Activated CD8-positive, alpha-beta memory T cell treated with anti-CD3 and anti-CD28 coated beads for 1 hour (primary cell): ENCODE measurements at places on chromosomes 3 and 15.

DNA sequence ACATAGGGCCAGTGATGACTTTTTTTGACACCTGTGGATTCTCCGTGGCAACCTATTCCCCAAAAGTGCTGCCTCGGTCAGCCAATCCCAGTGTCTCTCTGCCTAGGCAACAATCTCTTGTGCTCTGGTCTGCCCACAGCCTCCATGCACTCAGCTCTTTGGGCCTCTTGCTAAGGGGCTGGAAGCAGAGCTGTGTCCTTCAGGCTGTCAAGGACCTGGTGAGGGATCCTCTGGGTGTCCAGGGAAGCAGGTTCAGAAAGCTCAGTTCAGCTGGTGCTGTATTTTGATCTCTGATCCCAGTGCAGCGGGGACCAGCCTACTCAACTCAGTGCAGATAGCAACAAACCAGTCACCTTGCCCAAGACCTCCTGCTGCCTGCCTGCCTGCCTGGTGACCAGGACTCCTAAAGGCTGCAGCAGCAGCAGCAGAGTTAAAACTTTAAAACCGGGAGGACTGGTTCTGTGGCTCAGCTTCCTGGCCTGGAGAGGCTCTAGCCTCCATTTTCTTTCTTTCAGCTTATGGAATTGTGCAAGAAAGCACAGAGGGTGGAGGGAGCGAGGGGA lies 6.2 kb downstream of the PAK6 start:
- DNase-seq, result no peak

GRCh38 chr3:181976526-181976925 lies 264.8 kb downstream of the SOX2 start:
- DNase-seq, result no peak

GRCh38 chr3:155404486-155404885 lies 111.0 kb upstream of the STRIT1 start:
- no peak for DNase-seq

DNA sequence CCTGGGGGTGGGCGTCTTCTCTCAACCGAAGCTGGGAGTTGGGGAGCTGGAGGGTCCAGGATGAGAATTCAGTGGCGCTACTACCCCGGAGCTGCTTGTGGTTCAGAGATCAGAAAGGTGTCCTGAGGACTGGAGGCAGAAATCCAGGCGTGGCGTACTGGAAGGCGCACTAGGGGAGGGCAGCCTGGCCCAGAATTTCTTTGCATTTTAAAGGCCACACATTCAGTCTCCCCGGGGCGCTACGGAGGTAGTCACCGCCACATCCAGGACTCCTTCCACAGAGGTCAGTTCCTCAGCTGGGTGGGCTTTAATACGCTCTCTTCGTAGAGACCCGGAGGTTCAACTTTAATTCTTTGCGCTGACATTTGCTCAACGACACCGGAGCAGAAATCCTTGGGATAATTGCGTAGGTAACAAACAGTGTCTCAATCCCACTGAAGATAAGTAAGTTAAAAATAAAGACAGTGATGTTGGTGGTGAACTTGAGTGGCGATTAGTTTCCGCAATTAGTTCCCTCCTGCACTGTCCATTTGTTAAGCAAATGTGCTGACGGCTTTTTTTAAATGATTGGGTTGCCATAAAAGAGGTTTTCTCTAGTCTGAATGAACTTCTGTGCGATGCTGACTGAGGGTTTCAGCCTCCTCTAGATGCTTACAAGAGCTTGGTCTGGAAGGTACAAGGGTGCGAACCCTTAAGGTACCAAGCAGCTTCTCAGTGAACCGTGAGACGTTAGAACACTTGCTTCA lies 535 bp downstream of the MCTP2 start:
- no peak for DNase-seq

GRCh38 chr3:116563351-116563750 lies 118.1 kb upstream of the LSAMP start:
- DNase-seq, result no peak

DNA sequence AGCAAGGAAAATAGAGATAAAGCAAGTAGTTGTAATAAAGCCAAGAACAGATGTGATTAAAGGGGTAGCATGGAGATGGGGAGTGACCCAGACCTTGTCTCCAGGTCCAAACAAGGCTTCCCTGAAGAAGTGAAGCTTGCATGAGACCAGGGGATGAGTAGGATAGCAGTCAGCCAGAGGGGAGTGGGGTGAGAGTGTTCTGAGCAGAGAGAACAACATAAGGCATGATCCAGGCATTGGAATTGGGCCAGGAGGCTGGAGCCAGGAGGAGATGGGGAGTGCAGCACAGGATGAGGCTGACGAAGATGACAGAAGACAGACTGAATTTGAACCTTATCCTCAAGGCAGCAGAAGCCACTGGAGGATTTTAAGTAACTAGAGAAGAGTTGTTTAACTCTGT lies 7.2 kb downstream of the TMOD2 start:
- DNase-seq, result no peak

DNA sequence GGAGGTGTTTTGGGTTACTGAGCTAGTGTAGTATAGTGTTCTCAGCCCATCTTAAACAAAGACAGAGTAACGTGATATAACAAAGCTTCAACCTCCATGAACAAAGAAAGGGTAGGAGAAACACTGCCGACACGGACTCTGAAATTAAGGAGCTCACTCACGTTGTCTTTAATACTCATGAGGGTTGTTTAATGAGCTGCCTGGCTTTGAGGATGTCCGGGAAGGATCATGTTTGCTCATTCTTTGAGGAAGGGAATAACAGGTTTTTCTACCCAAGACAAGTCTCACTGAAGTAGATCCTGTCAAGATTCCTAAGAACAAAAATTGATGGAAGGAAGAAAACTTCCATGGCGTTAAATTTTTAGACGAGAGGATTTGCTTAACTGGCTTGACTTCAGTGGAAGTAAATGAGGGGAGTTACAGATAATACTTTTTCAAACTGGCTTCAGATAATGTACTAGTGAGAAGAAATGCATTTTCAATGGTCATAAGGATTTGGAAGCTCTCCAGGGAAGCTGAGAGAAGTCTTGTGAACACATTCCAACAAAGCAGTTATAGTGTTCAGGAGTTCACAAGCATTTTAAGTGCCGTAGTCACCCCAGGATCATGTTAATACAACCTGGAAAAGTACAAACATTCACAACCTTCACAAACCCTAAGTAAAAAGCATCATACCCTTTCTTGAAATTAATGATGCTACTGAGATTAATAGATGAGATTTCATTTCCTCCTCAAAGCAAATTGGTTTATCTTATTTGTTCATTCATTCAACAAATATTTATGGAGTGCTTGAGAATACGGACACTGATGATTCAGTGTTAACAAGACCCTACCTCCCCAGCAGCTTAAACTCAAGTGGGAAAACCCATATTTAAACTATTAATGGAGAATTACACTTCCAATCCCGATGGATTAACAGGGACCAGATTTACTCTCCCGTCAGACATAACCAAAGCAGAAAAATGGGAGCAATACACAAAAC lies 101.5 kb downstream of the SHQ1 start:
- no peak for DNase-seq

GRCh38 chr15:36905908-36906307 lies 194.4 kb downstream of the MEIS2 start:
- no peak for DNase-seq

GRCh38 chr3:72255791-72256559 lies 471.0 kb upstream of the PROK2 start:
- DNase-seq, result no peak

- DNase-seq, result no peak
These were observed 72.7 kb downstream of the DNAJB8 start for GRCh38 chr3:128394033-128394432.

DNA sequence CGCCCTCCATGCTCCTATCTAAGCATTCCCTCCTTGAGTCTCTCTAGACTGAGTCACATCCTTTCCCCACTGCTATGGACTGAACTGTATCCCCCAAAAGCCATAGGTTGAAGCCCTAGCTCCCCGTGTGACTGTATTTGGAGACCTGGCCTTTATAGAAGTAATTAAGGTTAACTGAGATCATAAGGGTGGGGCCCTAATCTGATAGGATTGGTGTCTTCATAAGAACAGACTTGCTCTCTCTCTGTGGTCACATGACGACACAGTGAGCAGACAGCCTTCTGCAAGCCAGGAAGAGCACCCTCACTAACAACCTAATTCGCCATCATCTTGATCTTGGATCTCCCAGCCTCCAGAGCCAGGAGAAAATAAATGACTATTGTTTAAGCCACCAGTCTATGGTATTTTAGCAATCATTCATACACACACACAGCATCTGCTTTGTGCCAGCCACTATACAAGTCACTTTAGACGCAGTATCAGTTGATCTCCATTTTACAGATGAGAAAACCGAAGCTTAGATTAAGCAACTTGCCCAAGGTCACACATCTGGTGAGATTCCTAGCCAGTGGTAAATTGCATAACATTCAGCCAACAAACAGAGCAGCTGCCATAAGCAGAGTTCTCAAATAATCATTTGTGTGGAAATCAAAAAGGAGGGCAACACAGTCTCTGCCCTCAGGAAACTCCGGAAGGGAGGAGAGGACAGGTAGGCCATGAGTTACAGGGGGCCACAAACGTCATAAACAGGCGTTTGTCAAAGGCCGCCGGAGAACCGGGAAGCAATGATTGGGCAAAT lies 66.3 kb upstream of the HES1 start:
- no peak for DNase-seq

GRCh38 chr3:139074565-139075115 lies 29.9 kb upstream of the PRR23C start:
- no peak for DNase-seq

DNA sequence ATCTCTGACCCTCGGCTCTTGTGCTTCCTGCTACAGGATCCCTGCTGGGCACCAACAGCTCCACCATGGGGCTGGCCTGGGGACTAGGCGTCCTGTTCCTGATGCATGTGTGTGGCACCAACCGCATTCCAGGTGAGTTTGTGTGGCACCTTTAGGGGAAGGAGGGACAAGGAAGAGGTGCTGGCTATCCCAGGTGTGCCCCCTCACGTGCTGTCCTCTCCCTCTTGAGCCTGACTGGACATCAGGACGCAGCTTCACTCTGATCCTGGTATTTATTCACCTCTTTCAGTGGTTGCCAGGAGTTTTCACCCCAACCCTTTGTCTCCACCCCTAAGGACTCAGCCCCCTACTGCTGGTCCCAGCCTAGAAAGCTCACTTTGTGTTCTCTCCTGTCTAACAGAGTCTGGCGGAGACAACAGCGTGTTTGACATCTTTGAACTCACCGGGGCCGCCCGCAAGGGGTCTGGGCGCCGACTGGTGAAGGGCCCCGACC lies 960 bp downstream of the THBS1 start:
- DNase-seq, result no peak

- no peak for DNase-seq
These were observed 108.3 kb downstream of the OCA2 start for GRCh38 chr15:27990521-27991515.

- DNase-seq, result no peak
These were observed 17.4 kb upstream of the SECISBP2L start for GRCh38 chr15:49063402-49064280.

GRCh38 chr15:40871749-40872617 lies 2.1 kb downstream of the RHOV start:
- no peak for DNase-seq

DNA sequence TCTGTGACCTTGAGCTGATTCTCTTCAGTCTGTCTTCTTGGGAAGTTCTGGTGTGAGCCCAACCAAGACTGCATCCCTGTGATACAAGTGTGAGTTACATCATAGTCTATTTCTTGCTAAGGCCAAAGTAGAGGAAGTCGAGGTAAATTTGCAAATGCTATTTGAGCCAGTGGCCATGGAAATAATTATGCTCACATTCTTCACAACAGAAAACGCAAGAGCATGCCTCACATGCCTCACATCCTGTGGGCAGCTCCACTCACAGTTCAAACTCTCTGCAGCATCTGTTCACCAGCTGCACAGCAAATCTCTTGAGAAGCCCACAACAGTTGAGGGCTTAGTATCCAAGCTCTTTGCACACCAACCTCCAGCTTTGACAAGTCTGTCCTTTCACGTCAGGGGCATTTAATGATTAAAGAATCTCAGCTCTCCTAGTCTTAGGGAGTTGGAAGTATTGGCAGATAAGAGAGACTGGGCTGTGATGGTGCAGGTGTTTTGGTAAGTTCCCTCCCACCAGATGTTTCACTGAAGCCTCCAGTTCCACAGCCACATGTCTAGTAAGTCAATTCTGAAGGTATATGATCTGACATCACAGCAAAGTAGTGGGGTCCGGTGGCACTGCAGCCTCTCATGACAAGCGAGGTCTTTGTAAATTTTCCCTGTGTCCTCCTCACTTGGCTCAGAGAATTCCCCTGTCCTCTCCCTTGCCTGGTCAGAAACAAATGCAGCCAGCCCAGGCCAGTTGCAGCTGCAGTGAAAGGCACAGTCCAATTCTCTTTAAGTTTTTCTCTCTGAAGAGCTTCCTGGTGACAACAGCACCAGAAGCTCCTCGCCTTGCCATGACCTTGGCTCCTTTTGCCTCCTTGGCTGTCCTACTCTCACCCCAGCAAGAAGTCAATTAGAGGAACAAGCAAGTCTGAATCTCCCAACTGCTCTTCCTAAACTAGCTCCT lies 166.1 kb downstream of the SSR3 start:
- no peak for DNase-seq

- DNase-seq, result no peak
These were observed 71.1 kb upstream of the CCNL1 start for GRCh38 chr3:157231071-157231470.

DNA sequence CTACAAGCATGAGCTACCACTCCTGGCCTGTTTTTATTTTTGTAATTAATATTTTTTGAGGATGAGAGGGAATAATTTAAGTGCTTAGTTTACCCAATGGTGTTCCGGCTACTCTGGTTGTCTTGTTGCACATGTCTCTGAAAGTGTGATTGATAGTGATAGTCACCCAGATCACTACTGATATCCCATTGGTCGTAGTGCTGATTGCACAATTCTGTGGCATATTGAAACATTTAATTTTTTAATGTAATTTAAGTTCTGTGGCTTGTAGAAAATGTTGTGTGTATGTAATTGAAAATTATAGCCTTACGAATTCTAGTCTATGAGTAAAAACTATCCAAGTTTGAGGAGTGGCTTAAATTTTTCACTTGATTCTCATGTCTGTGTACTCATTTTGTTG lies 11.9 kb downstream of the ARIH2 start:
- no peak for DNase-seq

- DNase-seq, result no peak
These were observed 5.0 kb downstream of the NAA50 start for GRCh38 chr3:113741086-113741485.

DNA sequence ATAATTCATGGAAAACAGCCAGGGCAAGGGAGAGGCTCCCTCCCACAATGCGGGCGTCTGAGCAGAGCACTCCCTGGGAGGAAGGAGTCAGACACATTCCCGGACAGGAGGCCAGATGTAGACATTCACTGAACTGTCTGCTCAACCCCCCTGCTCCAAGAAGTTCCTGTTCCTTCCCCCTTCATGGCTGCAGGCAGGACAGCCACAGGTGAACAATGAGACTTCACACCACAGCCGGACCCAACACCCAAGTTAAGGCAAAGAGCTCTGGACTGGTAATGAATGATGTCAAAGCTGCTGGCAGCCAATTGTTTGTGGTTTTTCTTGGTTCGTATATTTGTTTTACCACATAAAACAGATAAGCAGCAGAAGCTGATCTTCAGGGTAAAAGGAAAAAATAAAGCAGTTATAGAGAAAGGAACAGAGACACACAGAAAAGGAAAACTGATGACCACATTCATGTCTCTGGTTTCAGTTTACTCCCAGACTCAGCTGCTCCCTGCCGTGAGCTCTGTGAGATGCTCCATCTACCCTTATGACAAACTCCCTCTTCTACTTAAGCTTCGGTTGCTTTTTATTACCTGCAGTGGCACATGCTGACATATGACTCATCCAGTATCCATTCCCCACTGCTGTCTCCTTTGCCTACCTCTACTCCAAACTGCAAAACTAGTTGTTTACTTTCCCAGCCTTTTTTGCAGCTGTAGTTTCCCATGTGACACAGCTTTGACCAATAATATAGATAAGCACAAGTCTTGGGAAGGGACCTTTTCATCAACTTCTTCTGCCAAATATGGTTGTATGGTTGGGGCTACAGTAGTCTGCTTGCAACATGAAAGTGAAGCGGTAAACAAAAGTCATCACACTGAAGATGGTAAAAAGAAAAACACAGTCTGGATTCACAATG lies 33.1 kb downstream of the DZIP1L start:
- no peak for DNase-seq
